Fibroblast of lung (primary cell): ENCODE measurements at places on chromosomes 12 and 14. TPM values are rescaled to one million over a fixed set of nuclear protein-coding genes. Genes with fewer than 3 reads are reported as not detected.

DNA sequence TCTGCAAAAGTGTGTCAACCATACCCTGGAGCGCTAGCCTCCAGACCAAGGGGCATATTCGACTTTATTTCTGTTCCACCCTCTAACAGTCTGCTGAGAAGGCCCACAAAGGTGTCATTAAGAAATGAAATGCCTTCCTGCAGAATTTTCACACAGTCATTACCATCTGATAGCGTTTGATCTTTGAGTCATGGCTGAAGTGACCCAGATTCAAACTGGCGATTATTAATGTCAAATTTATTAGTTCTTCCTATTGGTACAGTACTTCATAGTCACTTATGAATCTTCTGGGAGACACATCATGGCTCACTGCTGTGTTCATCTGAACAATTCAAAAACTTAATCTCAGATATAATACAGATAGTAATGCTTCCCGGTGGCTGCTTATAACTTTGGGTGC is 13.2 kb downstream of the PRICKLE1 start:
- no peak overlapping the region for H3K4me3 ChIP-seq
- H3K27me3 ChIP-seq = no peaks in the 10 kb centered on the region
- no peak overlapping the region for H3K27ac ChIP-seq
- no peaks in the 10 kb centered on the region for H3K36me3 ChIP-seq

DNA sequence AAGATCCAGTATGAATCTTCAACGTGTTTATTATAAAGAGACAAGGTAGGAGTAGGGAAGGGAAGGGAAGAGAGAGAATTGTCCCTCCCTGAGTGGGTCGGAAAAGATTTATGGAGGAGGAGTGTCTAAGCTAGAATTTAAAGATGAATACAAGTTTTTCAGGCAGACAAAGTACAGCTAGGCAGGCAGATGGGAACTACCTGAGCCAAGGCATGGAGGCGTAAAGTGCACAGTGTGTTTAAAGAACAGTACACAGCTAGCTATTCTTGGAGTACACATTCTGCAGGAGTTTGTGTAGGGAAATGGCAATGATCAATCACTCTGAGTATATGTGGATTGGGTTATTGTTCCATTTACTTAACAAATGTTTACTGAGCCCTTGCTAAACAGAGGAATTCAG is 20.1 kb downstream of the PLEKHG7 start:
- no peak overlapping the region for H3K27ac ChIP-seq
- H3K27me3 ChIP-seq = no peaks in the 10 kb centered on the region
- peaks cover 2% of the 10 kb centered on the region for H3K4me1 ChIP-seq
- DNase-seq = no peak

DNA sequence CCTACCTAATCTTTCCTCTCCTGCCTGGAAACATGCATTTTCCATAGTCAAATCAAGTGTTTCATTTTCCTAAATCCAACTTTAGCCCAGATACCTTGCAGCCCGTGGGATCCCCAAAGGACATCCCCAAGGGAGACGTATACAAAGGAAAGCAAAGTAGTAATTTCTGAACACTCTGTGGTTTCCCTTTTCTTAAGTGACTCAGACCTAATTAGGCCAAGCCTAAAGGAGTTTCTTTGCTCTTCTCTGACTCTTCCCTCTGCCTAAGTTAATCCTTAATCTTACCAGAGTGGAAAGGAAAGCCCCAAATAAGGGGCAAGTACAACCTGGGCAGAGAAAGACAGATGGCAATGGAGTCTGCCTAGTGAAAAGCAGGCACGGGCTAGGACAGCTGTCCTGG is 250.3 kb downstream of the SPTSSA start:
- no peaks in the 10 kb centered on the region for H3K36me3 ChIP-seq
- DNase-seq = peak; percentile 44
- no peaks in the 10 kb centered on the region for H3K4me1 ChIP-seq
- no peak overlapping the region for H3K27ac ChIP-seq

DNA sequence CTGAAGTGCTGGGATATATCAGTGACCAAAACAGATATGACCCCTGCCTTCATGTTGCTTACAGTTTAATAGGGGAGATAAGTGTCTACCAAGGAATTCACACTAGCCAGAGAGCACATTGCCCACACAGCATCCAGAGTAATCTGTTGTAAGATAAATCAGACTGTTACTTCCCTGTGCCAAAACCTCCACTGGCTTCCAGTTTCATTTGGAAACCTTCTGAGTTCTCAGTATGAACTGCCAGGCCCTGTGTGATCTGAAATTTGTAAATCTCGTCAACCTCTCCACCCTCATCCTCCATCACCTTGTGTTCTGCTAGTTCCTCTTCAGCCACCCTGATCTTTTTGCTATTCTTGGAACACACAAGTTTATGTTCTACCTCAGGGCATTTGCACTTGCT is 154.7 kb downstream of the ETV6 start:
- H3K4me3 ChIP-seq = no peak overlapping the region
- no peak overlapping the region for H3K27ac ChIP-seq
- peaks cover 2% of the 10 kb centered on the region for H3K4me1 ChIP-seq
- no peak for DNase-seq

- no peaks in the 10 kb centered on the region for H3K27me3 ChIP-seq
- peaks cover 10% of the 10 kb centered on the region for H3K4me1 ChIP-seq
Observed at GRCh38 chr14:102525219-102525928, 15.8 kb upstream of the ANKRD9 start.

- peaks cover 6% of the 10 kb centered on the region for H3K4me1 ChIP-seq
- no peaks in the 10 kb centered on the region for H3K27me3 ChIP-seq
- H3K27ac ChIP-seq = peak overlapping the region; percentile 82
- H3K36me3 ChIP-seq = no peaks in the 10 kb centered on the region
Observed at GRCh38 chr12:104063712-104064030, 660 bp upstream of the HCFC2 start.

- peaks cover 16% of the 10 kb centered on the region for H3K4me1 ChIP-seq
- H3K27ac ChIP-seq = peak overlapping the region; percentile 52
- no peak overlapping the region for H3K4me3 ChIP-seq
Observed at GRCh38 chr14:89428546-89429198, 11.6 kb upstream of the FOXN3 start.

Gene KRT5
- not detected in 2 replicates for total RNA-seq
